Activated naive CD4-positive, alpha-beta T cell treated with anti-CD3 and anti-CD28 coated beads for 36 hours (primary cell): ENCODE measurements at places on chromosomes 3 and 15. TPM values are rescaled to one million over a fixed set of nuclear protein-coding genes. Genes with fewer than 3 reads are reported as not detected.

Gene SLC9A9
- 0.33 TPM for total RNA-seq

Gene SLC2A2
- not detected for total RNA-seq

DNA sequence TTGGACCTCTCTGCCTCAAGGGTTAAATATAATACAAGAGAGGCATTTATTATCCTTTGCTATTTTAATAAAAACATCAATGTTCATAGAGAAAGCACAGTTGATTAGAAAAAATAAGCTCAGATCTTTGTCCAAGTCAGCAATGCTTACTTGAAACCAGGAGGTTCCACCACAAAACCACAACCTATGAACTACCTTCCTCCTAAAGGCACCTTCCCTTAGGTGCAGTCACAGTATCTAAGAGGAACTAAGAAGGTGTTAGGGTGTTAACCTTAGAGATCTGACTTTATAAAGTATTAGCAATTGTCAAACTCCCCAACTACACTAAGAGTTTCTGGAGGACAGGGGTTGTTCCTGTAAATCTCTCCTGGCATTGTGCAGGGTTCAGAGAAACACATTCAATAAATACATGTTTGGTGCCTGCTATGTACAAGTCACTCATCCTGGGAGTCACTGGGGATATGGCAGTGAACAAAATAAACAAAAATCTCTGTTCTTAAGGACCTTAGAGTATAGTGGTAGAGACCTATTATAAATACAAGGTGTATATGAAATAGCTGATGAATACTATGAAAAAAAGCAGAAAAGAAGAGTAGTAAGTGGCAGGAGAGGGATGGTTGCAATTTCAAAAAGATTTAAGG lies 208.6 kb downstream of the NFKBIZ start:
- peak; percentile 43 for DNase-seq
- H3K4me3 ChIP-seq, result no peak overlapping the region
- H3K27me3 ChIP-seq, result no peaks in the 10 kb centered on the region
- H3K4me1 ChIP-seq, result peaks cover 44% of the 10 kb centered on the region

DNA sequence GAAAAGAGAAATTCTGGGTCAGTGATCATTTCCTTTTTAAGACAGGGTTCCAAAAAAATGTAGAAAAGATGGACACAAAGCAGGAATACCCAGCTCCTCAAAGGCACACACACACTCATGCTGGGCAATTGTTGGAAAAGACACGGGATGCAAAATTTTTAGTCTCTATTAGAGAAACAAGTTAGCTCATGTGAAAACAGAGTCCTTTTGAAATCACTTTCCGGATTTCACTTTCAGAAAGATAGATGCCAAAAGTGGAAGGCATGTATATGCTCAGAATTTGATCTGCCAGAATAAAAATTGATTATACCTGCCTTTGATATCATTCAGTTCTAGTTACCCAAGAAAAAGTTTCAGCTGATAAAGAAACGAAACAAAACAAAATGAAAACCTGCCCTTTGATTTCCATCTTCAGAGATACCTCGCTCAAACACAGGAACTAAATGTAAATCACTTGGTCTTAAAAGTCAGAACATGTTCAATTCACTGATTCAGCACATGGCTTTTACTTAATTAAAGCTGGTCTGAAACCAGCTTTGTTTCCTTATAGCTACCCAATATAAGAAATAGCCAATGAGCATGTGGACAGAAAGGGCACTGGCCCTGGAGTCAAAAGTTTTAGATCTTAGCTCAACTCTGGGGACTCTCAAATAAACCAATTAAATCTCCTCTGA lies 52.8 kb downstream of the PLD1 start:
- H3K4me3 ChIP-seq, result no peak overlapping the region
- no peak overlapping the region for H3K27ac ChIP-seq
- no peaks in the 10 kb centered on the region for H3K4me1 ChIP-seq
- DNase-seq, result no peak
- no peaks in the 10 kb centered on the region for H3K36me3 ChIP-seq

DNA sequence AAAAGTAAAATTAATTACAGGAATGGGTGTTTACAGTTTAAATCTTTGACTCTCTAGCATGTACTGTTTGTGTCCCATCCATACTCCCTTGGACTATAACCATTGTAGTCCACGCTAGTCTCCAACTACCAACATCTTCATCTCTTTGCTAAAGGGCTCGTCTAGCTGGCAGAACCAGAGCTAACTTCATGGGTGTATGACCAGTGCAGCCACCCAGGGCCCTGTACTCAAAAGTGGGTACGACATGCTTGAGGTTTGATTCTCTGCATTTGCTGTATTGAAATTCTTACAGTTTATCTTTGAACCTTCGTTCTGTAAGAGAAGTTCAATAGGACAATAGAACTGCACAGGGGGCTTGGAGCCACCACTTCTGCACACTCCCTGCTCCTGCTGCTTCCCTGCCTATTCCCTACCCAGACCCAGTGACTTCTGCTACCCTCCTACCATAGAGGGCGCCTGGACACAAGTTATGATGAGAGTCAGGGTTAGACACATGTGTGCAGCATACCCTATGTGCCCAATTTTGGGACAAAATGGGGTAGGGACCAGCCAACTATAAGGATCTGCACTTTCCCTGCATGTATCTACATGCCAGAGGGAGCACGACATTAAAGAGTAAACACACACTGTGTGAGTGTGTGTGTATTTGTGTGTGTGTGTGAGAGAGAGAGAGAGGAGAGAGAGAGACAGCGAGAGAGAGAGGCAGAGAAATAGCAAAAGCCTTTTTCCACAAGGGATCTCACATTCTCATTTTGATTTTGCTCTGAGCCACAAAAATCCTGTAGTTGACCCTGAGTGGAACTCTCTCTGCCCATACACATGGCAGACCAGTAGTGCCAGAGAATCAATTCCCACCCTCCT lies 59.0 kb upstream of the NECTIN3 start:
- no peak overlapping the region for H3K27ac ChIP-seq
- peaks cover under 1% of the 10 kb centered on the region for H3K36me3 ChIP-seq
- peaks cover 2% of the 10 kb centered on the region for H3K27me3 ChIP-seq
- H3K4me3 ChIP-seq, result no peak overlapping the region

Gene DCUN1D1
- 40.5 TPM for total RNA-seq

DNA sequence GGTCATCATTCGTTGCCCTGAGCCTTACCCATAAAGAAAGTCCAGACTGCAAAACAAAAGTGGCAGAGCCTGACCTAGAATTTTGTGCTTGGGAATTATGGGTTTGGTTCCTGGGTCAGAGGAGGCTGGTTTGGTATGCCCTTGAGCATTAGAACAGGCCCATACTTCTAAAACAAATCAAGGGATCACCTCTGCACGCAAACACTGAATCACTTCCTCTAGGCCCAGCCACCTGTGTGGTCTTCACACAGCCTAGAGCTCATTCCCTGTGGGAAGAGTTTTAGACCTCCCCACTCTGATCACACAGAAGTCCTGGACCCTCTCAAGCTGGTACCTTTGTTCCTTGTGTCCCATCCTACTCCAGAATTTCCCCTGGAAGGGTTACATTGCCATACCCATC lies 59.4 kb downstream of the B3GNT5 start:
- no peak overlapping the region for H3K27ac ChIP-seq
- no peak for DNase-seq
- no peaks in the 10 kb centered on the region for H3K27me3 ChIP-seq
- no peaks in the 10 kb centered on the region for H3K36me3 ChIP-seq

Gene CHSY1
- total RNA-seq, result 19.5 TPM

Gene SKOR1
- total RNA-seq, result 0.15 TPM

- no peak for DNase-seq
- peaks cover 9% of the 10 kb centered on the region for H3K36me3 ChIP-seq
- H3K4me1 ChIP-seq, result peaks cover 13% of the 10 kb centered on the region
- H3K4me3 ChIP-seq, result no peak overlapping the region
- H3K27ac ChIP-seq, result no peak overlapping the region
- H3K27me3 ChIP-seq, result no peaks in the 10 kb centered on the region
Observed at GRCh38 chr3:73052857-73053256, 8.6 kb upstream of the EBLN2 start.

DNA sequence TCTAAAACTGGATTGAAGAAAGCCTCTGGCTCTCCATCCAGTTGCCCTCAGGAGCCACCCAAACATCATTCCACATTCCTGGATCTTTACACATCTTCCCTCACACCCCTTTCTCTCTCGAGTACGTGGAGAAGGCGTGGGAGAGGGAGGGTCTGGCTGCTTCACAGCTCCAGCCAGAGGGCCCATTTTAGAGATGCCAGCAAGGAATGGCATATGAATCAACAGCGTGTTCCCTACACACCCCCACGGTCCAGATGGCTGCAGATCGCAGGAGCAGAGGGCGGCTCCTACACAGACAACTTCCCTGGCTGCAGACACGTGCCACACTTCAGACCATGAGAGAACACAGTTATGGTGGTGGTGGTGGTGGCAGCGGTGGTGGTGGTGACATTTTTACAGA lies 280.1 kb downstream of the ERC2 start:
- H3K36me3 ChIP-seq, result no peaks in the 10 kb centered on the region
- H3K4me1 ChIP-seq, result no peaks in the 10 kb centered on the region
- no peak overlapping the region for H3K27ac ChIP-seq
- no peaks in the 10 kb centered on the region for H3K27me3 ChIP-seq
- DNase-seq, result no peak

GRCh38 chr3:47825590-47825989 lies 22.7 kb downstream of the DHX30 start:
- peak overlapping the region; percentile 84 for H3K27ac ChIP-seq
- peaks cover 34% of the 10 kb centered on the region for H3K4me1 ChIP-seq
- H3K4me3 ChIP-seq, result peak overlapping the region; percentile 86
- peaks cover 36% of the 10 kb centered on the region for H3K36me3 ChIP-seq

DNA sequence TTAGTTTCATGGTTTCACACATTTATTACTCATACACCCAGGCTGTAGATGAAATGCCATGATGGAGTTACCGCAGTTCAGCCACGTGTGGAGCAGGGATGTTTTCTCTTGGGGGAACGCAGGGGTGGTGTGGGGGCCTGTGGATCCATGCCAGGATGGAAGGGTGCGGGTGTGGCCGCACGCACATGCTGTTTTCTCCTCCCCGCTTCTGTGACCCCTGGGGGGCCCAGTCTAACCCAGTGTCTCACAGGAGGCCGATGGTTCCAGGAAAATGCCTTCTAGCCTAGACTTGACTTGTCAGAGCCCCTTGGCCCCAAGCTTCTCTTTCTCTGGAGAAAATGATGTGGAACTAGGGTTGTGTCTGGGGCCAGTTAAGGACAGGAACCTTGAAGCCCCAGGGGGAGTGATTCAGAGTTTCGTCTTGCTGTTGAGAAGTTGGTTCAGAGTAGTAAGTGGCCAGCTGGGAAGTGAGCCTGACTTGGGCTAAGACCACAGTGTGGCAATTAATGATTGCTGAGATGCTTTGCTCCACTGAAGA lies 240.4 kb upstream of the BHLHE40 start:
- H3K36me3 ChIP-seq, result peaks cover 39% of the 10 kb centered on the region
- DNase-seq, result no peak
- no peaks in the 10 kb centered on the region for H3K27me3 ChIP-seq
- no peak overlapping the region for H3K27ac ChIP-seq
- no peak overlapping the region for H3K4me3 ChIP-seq

GRCh38 chr15:67511606-67512005 lies 9.3 kb upstream of the C15orf61 start:
- H3K27me3 ChIP-seq, result no peaks in the 10 kb centered on the region
- H3K4me3 ChIP-seq, result no peak overlapping the region
- peaks cover 22% of the 10 kb centered on the region for H3K36me3 ChIP-seq
- no peak overlapping the region for H3K27ac ChIP-seq
- H3K4me1 ChIP-seq, result peaks cover 3% of the 10 kb centered on the region
- DNase-seq, result peak; percentile 25

Gene RCCD1
- 52.4 TPM for total RNA-seq

GRCh38 chr15:67998599-67999133 lies 55.4 kb upstream of the PIAS1 start:
- no peaks in the 10 kb centered on the region for H3K4me1 ChIP-seq
- H3K27ac ChIP-seq, result no peak overlapping the region
- H3K4me3 ChIP-seq, result no peak overlapping the region
- no peaks in the 10 kb centered on the region for H3K27me3 ChIP-seq

DNA sequence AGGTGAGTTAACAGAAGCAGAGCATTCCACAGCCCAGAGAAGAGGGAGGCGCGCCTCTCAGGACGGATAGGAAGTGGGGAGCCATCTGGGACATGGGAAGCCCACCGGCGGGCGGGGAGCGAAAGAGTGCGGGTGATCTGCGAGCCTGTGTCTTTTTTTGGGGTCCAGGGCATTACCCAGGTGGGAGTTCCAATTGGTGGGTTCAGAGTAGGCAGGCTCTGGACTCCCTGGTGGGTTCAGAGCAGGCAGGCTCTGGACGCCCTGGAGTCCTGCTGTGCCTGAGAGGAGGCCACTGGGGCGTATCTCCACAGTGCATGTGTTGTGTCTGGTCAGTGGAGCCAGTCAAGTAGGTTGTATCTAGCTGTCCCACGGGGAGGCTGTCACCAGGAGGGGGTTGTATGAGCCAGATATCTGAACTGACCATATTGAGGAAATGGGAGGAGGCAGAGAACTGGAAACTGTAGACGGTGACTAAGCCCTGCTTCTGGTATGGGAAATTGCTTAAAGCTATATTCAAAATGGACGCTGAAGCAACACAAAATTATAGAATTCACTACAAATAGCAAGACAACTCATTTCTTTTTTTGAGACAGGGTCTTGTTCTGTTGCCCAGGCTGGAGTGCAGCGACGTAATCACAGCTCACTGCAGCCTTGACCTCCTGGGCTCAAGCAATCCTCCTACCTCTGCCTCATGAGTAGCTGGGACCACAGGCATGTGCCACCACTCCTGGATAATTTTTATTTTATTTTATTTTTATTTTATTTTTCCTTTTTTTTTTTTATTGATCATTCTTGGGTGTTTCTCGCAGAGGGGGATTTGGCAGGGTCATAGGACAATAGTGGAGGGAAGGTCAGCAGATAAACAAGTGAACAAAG lies 34.5 kb upstream of the CHST2 start:
- peaks cover 21% of the 10 kb centered on the region for H3K4me1 ChIP-seq
- H3K36me3 ChIP-seq, result no peaks in the 10 kb centered on the region
- H3K4me3 ChIP-seq, result peak overlapping the region; percentile 9
- H3K27me3 ChIP-seq, result no peaks in the 10 kb centered on the region
- peak; percentile 27 for DNase-seq

Gene IGSF11
- total RNA-seq, result 0.07 TPM

GRCh38 chr3:23830869-23831484 lies 25.2 kb downstream of the UBE2E1 start:
- H3K27me3 ChIP-seq, result no peaks in the 10 kb centered on the region
- no peaks in the 10 kb centered on the region for H3K36me3 ChIP-seq
- H3K4me1 ChIP-seq, result peaks cover 53% of the 10 kb centered on the region
- no peak overlapping the region for H3K4me3 ChIP-seq
- DNase-seq, result peak; percentile 24

Gene TMA7
- total RNA-seq, result 353 TPM

GRCh38 chr3:61530355-61530754 lies 31.0 kb upstream of the PTPRG start:
- no peak overlapping the region for H3K4me3 ChIP-seq
- DNase-seq, result peak; percentile 32
- H3K27ac ChIP-seq, result no peak overlapping the region

Gene PLIN1
- 0.17 TPM for total RNA-seq

Gene CPEB1
- total RNA-seq, result not detected

- no peak overlapping the region for H3K27ac ChIP-seq
- no peak for DNase-seq
Observed at GRCh38 chr3:31341130-31341529, 191.6 kb upstream of the STT3B start.

GRCh38 chr15:31367730-31368344 lies 41.2 kb downstream of the KLF13 start:
- peak; percentile 67 for DNase-seq

Gene KNL1
- total RNA-seq, result 31.0 TPM

GRCh38 chr3:174949523-174949922 lies 90.4 kb downstream of the NAALADL2 start:
- H3K36me3 ChIP-seq, result no peaks in the 10 kb centered on the region
- H3K27ac ChIP-seq, result no peak overlapping the region
- H3K4me1 ChIP-seq, result no peaks in the 10 kb centered on the region
- H3K27me3 ChIP-seq, result no peaks in the 10 kb centered on the region
- no peak overlapping the region for H3K4me3 ChIP-seq
